Fibroblast of the conjunctiva (primary cell): ENCODE measurements at places on chromosomes 6 and 20.

DNA sequence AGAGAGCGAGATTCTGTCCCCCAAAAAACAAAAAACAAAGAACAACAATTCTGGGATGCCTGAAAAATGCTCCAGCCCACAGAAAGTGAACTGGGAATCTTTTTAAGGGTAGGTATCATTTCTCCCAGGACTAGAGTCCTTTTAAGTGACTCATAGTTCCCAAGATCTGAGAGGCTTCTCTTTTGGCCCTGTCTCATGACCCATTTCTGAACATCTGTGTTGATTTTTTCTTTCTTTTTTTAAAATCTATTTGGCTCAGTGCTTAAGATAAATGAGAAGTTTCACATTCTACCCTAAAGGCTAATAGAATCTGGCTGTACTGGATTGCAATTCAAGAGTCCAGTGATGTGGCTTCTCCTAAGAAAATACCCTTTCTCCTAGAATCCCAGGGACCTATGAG is 217.6 kb upstream of the FOXQ1 start:
- peak; percentile 45 for DNase-seq

DNA sequence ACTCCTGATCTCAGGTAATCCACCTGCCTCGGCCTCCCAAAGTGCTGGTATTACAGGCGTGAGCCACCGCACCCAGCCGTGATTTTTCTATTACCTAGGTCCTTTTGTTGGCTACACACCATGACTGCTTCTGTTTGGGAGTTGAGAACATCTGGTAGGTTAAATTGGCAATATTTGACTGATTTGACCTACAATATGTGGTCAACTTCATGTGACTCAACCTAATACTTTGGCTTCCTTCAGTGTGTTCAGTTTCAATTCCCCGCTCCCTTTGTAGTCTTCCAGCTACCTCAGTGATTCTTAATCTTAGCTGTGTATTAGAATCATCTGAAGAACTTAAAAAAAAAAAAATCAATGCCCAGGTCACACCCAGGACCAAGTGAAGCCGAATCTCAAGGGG is 47.4 kb downstream of the MYB start:
- no peak for DNase-seq

DNA sequence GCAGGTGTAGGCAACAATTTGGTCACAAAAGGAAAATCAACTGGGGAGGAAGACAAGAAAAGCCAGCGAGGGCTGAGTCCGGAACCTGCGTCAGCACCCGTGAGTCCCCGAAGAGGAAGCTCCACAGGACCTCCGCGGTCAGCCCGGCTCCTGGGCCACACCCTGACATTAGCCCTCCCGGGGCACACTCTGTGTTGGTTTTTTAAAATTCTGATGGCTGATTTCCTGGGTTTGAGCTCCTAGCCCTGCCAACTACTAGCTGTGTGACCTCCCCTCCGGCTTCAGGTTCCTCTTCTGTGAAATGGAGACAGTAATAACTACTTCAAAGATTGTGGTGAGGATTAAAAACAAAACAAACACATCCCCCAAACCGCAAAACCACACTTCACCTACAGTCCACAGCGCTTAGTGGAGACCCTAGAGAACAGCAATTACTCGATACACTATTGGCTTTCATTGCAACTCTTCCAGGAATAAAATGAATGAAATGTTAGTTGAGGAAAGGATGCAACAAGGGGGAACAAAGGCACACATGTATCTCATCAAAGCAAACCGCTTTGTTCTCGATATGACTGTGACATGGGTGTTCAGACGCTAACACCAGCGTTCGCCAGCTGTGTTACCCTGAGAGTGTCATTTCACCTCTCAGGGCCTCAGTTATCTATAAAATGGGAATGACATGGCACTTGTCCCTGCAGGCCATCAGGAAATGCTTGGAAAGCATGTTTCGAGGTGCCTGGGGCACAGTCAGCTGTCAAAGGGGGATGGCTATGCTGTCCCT is 985 bp downstream of the ZBP1 start:
- no peak for DNase-seq

DNA sequence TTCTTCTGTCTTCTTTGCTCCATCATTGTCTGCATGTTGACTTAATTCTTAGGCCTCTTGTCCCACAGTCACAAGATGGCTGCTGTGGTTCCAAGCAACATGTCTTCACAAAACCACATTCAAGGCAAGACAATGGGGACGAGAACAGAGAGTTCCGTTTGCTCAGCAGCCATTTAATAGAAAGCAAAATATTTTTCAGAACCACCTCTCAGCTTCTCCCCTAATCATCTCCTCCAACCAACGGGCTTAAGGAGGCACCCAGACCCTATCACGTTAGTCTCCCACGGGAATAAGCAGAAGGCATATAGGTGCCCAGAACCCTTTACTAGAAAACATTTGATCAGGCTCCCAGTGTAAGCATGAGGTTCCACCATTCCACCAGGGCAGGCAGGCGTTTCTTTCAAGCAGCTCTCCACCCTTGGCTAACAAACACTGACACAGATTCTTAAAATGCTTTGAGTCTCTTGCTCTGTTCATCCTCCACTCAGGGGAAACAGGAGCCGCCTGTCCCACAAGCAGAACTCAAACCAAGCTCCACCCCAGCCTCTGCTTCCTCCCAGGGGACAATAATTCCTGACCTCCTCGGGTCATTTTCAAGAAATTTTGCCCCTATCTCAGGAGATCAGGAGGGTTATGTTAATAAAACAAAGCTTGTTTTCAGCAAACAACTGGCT is 19.0 kb downstream of the BMP7 start:
- no peak for DNase-seq

- no peak for DNase-seq
Measured at GRCh38 chr20:64228086-64228653, 27.4 kb upstream of the PCMTD2 start.

- no peak for DNase-seq
Measured at GRCh38 chr6:45026003-45026516, 302.1 kb upstream of the RUNX2 start.

DNA sequence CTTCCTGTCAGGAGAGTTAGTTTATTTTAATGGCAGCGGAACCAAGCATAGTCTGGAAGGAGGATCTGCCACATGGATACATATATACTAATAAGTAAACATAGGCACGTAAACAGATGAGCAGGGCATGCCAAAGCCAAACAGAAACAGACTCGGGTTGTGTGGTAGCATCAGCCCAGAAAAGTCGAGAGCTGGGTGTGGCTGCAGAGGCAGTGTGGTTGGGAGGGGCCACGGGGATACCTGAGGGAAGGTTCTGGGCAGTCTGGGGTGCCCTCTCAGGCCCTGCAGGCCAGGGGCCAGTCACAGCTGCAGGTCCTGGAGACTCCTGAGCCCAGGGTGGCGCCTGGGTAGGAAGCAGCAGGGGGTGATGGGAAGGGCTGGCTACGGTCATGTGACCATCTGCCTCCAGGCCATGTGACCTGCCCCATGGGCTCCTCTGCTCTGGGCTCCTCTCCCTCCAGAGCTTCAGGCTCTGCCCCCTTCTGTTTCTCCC is 42.8 kb upstream of the MRPS10 start:
- no peak for DNase-seq

GRCh38 chr6:44233567-44234100 is 10.2 kb downstream of the SLC29A1 start:
- no peak for DNase-seq

DNA sequence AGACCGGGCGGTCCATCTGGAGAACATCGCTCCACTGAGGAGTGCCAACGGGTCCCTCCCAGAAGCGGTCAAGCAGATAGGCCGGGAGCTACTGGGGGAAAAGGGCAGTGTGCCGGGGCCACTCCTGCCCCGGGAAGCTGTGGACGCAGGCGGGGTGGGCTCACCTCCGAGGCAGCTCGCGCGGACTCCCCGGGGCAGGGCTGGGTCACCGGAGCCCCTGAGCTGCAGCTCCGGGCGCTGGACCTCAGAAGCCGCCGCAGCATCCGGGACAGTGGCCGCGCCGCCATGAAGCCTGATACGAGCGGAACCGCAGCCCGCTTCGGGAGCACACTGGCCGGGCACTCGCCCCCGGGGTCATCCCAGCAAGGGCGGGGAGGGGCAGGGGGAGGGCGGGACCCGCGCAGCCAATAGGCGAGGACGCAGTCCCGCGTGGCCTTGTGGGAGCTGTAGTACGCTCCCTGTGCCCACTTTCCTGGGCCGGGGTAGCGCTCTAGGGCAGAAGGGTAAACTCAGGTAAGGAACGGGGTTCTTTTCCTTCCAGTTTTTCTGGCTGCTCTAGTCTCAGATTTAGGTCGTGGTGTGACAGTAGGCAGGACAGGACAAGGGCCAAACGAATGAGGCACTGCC is at the start of gene MOCS1:
TSS of gene MOCS1 (minus strand) at position 332 of the 627 bp plus-strand sequence. CDS start at position 287, 45 bp downstream.
- DNase-seq, result peak; percentile 55

DNA sequence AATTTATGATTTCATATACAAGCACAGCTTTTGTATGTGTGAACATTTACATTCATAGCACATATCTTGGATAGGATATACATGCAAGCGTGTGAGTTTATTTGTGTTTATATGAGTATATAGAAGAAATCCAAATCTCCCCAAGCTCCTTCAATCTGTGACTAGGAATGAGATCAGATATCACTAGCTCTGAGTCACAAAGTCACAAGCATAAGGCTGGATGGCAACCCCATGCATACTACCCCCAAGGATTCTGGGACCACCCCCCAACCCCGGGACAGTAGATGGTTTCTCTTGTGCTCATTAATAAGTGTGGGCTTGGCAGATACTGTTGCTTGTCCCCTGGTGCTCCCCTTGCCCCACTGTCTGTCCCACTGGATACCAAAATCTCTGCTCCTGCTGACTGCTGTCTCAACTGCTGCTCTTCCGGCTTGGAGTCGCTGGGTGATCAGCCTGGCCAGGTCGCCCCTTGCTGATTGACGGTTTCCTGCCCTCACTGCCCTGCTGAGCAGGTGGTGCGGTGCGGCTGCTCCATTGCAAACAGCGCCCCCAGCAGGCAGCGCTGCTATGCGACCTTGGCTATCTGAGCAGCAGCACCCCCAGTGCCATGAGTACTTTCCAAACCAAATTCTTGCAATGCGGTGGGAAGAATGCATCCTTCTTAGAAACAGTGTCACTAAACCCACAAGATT is 279.4 kb downstream of the CD83 start:
- DNase-seq, result no peak

DNA sequence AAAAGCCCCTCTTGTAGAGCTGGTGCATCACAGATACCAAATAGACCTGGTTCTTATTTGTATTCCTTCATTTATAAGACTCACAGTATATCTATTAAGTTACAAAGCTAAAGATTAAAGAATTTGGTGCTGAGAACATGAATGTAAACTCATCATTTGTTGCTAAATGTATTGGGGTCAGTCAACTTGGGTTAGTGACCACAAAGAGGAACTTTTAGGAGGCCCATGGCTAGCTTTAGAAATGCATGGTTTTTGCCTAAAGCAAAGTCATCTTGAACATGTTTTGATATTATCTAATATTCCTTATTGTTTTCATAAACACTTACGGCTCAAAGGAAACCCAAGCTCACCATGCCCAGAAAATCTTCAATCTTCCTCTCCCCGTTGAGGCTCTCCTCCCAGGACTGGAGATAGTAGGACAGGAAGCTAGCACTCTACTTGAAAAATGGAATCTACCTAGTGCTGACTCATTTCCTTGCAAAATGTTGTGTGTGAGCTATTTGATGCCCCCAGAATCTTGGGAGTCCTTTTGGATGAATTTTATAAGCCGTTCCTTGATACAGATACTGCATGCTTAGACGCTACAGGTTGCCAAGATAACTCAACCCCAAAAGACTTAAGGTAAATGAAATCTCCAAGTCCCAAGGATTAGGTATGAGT is 121.4 kb downstream of the BMP2 start:
- DNase-seq, result no peak

- no peak for DNase-seq
Measured at GRCh38 chr6:130526466-130526865, 160.6 kb downstream of the TMEM200A start.

- no peak for DNase-seq
Measured at GRCh38 chr6:142223938-142224337, 76.9 kb downstream of the VTA1 start.

DNA sequence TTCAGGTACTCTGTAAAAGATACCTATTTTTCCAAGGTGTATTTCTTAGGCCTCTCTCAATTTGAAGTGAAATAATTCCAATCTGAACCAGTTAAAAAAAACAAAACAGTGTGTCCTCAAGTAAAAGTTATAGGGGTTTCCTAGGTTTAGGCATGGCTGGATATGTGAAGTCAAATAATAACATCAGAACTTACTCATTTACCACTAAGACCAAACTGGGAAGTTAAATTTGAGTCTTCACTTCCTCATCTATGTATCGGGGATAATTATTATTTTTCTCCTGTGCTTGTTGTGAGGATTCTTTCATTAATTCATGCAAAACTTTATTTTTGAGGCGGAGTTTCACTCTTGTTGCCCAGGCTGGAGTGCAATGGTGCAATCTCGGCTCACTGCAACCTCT is 86.2 kb upstream of the PTPRK start:
- DNase-seq, result no peak

- DNase-seq, result no peak
Measured at GRCh38 chr6:133542056-133542821, 301.1 kb downstream of the EYA4 start.

GRCh38 chr20:60494476-60494875 is 536.3 kb downstream of the CDH26 start:
- DNase-seq, result no peak

- DNase-seq, result no peak
Measured at GRCh38 chr6:156154896-156155295, 622.3 kb upstream of the ARID1B start.

DNA sequence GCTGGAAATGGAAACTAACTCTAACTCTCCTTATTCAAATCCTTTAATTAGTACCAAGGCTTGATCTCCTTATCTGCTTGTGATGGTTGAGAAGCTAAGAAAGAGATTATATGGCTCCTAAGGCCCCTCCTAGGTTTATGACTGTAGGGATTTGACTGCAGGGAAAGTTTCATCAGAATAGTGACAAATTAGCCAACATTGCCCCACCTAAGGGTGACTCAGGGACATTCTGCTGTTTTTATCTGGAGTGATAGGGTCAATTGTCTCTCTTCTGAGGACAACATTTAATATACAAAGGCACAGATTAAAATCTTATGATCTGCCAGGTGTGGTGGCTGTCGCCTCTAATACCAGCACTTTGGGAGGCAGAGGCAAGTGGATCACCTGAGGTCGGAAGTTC is 138.1 kb upstream of the MARCKS start:
- no peak for DNase-seq

- DNase-seq, result peak; percentile 36
Measured at GRCh38 chr6:25889877-25890853, 16.1 kb upstream of the SLC17A3 start.

DNA sequence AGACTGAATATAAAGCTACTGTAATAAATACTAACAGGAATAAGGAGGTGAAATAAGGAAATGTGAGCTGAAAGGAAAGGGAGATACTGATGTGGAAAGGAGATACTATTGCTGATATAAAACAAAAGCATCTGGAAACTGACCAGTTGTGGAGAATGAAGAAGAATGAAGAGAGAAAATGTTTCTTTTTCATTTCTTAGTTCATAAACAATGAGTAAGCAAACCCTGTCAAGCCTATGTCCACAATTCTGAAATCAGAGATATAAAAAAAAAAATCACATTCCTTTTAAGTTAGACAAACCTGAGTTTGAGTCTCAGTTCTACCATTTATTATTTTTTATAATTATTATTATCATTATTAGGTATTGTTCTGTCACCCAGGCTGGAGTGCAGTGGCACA is 121.6 kb upstream of the GJE1 start:
- no peak for DNase-seq
